ENCODE measurements at places on chromosomes 13 and 19.
A peak's percentile ranks its signal among the peaks of the same experiment; 100 is the strongest.

GRCh38 chr19:34124828-34125227 lies 47.5 kb upstream of the LSM14A start:
- no peak for DNase-seq

DNA sequence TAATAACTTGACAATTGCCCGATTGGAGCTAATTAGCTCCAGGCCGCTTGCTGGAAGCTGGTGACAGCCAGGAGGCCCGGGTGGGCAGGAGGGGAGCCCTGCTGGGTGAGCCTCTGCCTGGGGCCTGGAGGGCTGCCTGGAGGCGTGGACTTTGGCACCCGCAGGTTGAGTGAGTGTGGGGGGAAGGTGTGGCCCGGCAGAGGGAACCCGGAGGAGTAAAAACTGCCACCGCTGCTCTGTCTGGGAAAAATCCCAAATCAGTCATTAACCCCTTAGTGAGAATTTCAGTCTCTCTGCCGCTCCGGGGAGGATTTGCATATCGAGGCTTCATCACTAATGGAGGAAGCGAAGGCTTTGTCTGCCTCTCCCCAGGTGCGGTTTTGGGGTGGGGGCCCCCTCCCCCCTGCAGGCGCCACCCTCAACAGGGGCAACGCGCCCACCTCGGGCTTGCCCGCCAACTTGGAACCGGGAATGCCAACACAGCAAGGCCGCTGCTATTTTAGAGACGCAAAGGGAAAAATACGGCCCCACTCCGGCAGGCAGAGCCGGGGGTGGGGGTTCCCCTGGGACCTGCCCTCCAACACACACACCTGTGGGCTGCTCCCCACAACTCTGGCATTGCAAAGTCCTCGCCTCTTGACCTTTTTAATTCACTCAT lies 6.2 kb downstream of the EFNA2 start:
- DNase-seq, result no peak

- no peak for DNase-seq
These were observed 12.9 kb upstream of the NFIC start for GRCh38 chr19:3353493-3353892.

GRCh38 chr13:39350461-39350881 lies 252.5 kb downstream of the LHFPL6 start:
- DNase-seq, result no peak

GRCh38 chr19:32421589-32422361 lies 16.2 kb downstream of the DPY19L3 start:
- DNase-seq, result no peak

DNA sequence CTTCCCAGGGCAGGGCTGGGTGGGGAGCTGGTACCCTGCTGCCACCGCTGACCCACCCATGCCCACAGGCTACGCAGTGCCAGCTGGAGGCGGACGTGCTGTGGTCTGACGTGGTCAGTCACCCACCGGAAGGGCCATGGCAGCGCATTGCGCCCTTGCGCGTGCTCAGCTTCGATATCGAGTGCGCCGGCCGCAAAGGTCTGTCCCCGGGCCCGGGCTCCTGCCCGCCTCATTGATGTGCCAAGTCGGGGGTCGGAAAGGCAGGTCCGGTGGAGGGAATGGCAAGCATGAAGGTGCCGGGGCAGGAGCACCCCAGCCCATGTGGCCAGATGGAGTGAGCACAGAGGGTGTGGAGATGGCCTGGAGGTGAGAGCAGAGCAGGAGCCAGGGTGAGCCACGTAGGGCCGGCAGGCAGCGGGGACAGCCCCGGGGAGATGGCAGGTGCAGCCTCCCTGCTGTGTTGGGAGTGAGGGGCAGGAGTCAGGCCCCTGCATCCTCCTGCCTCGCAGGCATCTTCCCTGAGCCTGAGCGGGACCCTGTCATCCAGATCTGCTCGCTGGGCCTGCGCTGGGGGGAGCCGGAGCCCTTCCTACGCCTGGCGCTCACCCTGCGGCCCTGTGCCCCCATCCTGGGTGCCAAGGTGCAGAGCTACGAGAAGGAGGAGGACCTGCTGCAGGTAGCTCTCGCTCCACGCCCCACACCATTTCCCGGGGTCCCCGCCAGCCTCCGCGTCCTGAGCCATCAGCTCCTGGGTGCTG lies 16.0 kb upstream of the SPIB start:
- no peak for DNase-seq

DNA sequence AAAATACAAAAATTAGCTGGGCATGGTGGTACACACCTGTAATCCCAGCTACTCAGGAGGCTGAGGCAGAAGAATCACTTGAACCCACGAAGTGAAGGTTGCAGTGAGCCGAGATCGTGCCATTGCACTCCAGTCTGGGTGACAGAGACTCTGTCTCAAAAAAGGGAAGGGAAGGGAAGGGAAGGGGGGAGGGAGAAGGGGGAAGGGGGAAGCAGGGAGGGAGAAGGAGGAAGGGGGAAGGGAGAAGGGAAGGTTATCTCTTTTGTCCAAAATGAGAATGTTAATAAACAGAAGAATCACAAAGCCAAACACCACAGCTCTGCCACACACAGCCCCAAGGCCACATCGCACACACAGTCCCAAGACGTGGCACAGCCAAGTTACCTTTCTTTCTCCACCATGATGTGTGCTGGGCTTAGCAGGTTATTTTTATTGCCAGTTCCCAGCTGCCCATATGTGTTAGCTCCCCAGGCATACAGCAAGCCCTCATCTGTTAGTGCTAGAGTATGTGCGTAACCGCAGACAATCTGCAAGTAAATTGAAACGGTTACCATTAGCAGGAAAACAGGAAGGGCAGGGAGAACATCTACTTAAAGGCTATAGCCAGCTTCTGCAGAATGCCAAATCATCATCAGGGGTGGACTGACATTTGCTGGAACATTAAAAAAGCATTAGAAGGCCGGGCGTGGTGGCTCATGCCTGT lies 34.3 kb downstream of the RCBTB1 start:
- DNase-seq, result no peak

DNA sequence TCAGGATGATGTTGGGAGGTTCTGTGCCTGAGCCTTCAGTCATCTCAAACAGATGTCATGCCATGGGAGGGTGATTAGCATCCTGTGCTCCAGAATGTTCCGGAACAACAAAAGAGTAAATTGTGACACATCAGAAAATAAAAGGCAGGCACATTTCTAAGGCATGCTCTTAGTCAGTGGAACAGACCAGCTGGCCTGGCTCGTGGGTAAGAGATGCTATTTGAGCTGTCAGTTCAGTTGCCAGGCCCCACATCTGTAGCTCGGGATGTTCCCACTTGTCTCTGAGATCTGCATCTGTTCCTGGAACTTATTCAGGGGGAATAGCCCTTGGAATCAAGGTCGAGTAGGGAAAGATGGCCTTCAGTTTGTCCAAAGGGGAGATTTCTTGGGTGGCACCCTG lies 26.0 kb downstream of the OLFM4 start:
- no peak for DNase-seq

DNA sequence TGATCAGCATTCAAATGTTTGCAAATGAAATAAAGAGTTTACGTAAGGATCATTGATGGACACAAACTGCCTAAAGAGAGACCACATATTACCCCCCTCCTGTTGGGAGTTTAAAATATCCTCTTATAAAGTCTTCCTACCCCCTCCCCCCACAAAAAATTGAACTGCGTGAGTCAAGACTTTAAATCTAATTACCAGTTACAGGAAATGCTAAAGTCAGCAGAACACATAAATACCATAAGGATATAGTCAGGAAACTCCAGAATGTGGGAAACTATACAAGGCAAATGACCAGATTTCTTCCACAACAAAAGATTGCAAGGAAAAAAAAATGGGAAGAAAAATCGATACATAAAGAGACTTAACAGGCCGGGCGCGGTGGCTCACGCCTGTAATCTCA lies 44.4 kb upstream of the FARP1 start:
- no peak for DNase-seq

DNA sequence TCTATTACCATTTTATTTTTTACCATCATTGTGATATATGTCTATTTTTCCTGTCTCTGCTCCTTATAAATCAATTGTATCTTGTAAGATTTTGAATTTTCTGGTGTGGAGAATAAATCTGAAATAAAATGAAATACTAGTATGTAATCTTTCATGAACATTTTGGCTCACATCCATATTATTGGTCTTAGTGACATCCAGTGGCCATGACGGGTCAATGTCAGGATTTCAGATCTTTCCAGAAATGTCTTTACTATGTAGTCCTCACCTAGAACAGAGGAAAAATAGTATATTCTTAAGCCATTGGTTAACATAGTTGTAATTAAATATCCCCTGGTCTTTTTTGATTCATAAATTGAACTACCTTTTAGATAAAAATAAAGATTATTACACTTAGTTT lies 109.8 kb upstream of the GPC6 start:
- no peak for DNase-seq

DNA sequence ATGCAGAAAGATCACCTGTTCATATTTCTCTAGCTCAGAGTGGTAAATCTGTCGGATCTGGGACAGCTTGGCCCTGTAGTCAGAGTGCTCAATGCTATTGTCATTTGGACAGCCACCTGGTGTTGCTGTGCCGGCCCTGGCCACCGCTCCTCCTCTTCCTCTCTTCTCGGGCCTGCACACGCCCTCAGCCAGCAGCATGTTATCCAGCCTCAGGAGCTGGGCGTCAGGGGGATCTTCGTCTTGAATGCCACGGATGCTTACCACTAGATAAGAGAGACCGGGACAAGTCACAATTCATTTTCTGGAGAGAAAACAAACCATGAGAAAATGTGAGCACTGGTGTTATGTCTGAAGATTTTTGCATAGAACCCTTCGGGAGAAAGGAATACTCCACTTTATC lies 32.5 kb downstream of the CILP2 start:
- DNase-seq, result no peak

DNA sequence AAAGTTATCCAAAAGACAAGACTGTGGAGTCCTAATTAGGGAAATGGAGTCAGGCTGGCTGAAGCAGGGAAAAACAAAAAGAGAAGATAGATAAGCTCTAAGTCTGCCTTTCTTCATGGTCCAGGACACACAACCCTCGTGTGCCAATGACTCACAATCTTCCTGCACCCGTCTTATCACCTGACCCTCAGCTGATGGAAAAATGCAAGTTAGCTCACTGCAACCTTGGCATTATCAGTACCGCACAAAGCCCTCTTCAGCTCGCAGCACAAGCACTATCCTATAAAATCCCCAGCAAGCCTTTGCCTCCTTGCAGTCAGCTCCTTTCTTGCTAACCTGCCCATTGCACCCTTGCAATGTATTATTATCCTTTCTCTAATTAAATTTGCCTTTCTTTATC lies 4.3 kb downstream of the OR7A5 start:
- DNase-seq, result no peak

DNA sequence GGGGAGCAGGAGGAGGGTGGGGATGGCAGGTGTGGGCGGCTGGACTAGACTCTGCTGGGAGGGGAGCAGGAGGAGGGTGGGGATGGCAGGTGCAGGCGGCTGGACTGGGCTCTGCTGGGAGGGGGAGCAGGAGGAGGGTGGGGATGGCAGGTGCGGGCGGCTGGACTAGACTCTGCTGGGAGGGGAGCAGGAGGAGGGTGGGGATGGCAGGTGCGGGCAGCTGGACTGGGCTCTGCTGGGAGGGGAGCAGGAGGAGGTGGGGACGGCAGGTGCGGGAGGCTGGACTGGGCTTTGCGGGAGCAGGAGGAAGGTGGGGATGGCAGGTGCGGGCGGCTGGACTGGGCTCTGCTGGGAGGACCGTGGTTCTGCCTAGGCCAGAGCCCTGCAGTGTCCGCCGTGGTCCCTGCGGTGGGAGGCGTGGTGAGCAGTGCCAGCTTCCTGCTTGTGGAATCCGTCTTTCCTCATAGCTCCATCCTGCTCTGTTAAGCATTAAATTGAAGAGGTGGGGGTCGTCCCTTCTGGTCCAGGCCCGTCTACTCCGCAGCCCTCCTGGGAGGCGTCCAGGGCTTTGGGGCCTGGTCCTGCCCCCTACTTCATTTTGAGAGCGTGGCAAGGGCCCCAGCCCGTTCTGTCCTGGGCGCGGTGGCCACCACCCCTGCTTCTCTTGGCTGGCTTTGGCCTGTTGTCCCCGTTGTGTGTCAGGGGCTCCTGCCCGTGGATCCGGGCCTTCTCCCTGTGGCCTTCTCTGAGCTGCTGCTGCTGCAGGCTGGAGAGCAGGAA lies 4.7 kb downstream of the SPPL2B start:
- DNase-seq, result peak; percentile 77

GRCh38 chr19:1133471-1133929 lies 29.7 kb downstream of the GPX4 start:
- DNase-seq, result no peak

- peak; percentile 14 for DNase-seq
These were observed 816 bp downstream of the SPRED3 start for GRCh38 chr19:38389101-38389925.
